Prostate gland (tissue), 2 donors: ENCODE measurements at places on chromosomes 2 and 18. TPM values are rescaled to one million over a fixed set of nuclear protein-coding genes. Genes with fewer than 3 reads are reported as not detected.
A peak's percentile ranks its signal among the peaks of the same experiment; 100 is the strongest.

DNA sequence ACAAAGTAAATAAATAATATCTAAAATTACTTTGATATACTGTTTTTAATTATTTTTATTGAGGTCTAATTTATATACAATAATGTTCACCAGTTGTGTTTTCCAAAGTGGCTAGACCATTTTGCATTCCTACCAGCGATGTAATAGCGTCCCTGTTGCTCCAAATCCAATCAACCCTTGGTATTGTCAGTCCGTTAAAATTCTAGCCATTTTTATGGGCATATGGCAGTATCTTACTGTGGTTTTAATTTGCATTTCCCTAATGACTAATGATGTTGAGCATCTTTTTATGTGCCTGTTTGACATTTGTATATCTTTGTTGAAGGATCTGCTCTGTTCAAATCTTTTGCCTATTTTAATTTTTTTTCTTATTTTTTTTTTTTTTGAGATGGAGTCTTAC is 185.0 kb downstream of the PRPF40A start:
- H3K4me1 ChIP-seq = no peaks in the 10 kb centered on the region
- H3K27ac ChIP-seq = no peak overlapping the region
- no peaks in the 10 kb centered on the region for H3K27me3 ChIP-seq
- no peak for DNase-seq
- H3K4me3 ChIP-seq = no peak overlapping the region
- no peaks in the 10 kb centered on the region for H3K36me3 ChIP-seq

- no peaks in the 10 kb centered on the region for H3K27me3 ChIP-seq
- H3K4me1 ChIP-seq = no peaks in the 10 kb centered on the region
- H3K36me3 ChIP-seq = no peaks in the 10 kb centered on the region
- no peak overlapping the region for H3K27ac ChIP-seq
- DNase-seq = no peak
These were observed 521.9 kb downstream of the CCDC85A start for GRCh38 chr2:56705713-56706112.

DNA sequence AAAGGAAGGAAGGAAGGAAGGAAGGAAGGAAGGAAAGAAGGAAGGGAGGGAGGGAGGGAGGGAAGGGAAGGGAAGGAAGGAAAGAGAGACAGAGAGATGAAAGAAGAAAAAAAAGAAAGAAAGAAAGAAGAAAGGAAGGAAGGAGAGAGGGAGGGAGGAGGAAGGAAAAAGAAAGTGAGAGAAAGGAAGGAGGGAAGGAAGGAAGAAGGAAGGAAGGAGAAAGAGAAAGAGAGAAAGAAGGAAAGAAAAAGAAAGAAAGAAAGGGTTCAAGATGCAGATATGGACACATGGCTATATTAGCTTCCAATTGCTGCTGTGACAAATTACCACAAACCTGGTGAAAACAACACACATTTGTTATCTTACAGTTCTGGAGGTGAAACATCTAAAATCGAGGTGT is 20.4 kb upstream of the UBE2F start:
- no peaks in the 10 kb centered on the region for H3K27me3 ChIP-seq
- no peaks in the 10 kb centered on the region for H3K4me1 ChIP-seq
- H3K27ac ChIP-seq = no peak overlapping the region

- no peak for DNase-seq
- no peaks in the 10 kb centered on the region for H3K27me3 ChIP-seq
- H3K4me1 ChIP-seq = no peaks in the 10 kb centered on the region
- H3K27ac ChIP-seq = no peak overlapping the region
- no peak overlapping the region for H3K4me3 ChIP-seq
These were observed 555.5 kb downstream of the PIK3C3 start for GRCh38 chr18:42510540-42510939.

Gene TIMM21
- 33.1 TPM for total RNA-seq

DNA sequence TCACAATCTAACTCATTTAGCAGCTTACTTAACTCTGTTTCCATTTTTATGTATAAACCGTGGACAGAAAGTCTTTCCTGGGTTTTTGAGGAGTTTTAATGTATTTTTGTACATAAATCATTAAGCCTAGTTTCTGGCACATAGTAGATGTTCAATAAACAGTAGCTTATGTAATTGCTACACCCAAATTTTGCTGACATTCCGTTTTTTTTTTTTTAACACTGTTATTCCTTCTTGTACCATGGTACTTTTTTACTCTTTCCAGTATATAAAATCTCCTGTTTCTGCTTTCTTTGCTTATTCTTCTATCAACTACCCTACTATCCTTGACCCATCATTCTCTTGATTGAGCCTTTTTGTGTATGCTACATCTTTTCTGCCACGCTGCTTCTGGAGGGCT is 1151.3 kb upstream of the CRIM1 start:
- H3K27me3 ChIP-seq = no peaks in the 10 kb centered on the region
- no peak for DNase-seq
- no peaks in the 10 kb centered on the region for H3K36me3 ChIP-seq
- no peaks in the 10 kb centered on the region for H3K4me1 ChIP-seq

Gene POTEE
- 55.7 TPM for total RNA-seq

GRCh38 chr2:44430342-44430741 is 68.6 kb downstream of the CAMKMT start:
- no peak overlapping the region for H3K27ac ChIP-seq
- H3K4me1 ChIP-seq = no peaks in the 10 kb centered on the region
- no peak for DNase-seq
- H3K4me3 ChIP-seq = no peak overlapping the region

Gene IKZF2
- total RNA-seq = 27.8 TPM

Gene ANKRD30B
- not detected for total RNA-seq

DNA sequence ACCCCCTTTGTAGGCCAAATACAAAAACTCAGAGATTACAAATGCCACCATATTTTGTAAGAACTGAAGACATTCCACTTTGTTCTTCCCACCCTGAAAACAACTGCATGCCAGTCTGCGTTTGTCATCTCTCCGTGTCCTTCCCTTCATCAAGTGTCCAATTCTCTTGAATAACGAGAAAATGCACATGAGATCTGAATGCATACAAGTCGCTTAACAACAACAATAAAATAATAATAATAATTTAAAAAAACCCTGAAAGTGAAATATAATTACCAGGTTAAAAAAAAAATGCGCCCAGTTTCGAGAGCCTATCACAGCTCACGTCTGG is 2.0 kb upstream of the SETBP1 start:
- peak overlapping the region; percentile 78 for H3K4me3 ChIP-seq
- H3K27me3 ChIP-seq = no peaks in the 10 kb centered on the region
- no peaks in the 10 kb centered on the region for H3K36me3 ChIP-seq
- H3K4me1 ChIP-seq = no peaks in the 10 kb centered on the region
- DNase-seq = no peak
- peak overlapping the region; percentile 98 for H3K27ac ChIP-seq

- no peaks in the 10 kb centered on the region for H3K36me3 ChIP-seq
- no peak for DNase-seq
- no peaks in the 10 kb centered on the region for H3K4me1 ChIP-seq
- H3K27ac ChIP-seq = peak overlapping the region; percentile 37
- H3K4me3 ChIP-seq = no peak overlapping the region
- H3K27me3 ChIP-seq = no peaks in the 10 kb centered on the region
These were observed 145.1 kb upstream of the PID1 start for GRCh38 chr2:229416116-229416694.

DNA sequence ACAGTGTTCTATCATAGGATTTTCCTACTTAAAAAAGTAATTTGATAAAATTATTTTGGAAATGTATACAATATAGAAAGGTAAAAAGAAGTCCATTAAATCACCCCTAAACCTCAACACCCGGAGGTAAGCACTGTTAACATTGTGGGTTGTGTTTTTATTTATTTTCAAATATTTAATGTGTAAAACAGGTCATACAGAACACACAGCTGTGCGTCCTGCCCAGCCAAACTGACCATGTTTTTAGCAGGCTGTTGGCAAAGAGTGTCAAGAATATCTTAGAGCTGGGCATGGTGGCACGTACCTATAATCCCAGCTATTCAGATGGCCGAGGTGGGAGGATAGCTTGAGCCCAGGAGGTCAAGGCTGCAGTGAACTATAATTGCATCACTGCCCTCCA is 78.8 kb upstream of the ZNF532 start:
- H3K4me1 ChIP-seq = peaks cover 27% of the 10 kb centered on the region

DNA sequence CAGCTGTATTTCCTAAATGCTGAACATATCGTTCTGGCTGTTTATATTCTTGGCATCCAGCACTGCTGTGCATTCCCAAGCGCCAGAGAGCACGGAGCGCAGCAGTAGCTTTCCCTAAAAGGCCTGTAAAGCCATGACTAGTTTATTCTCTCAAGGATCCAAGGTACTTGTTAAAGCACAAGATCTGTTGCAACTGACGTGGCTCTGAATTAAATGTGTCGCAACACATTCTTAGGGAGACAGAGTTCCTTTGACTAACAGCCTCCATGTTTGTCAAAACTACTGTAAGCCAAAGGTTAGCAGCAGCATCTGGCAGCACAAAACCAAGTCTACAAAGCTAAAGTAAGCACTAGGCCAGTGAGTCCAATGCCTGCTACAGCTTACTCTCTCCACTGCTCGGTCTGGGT is 188.6 kb upstream of the FN1 start:
- no peak overlapping the region for H3K4me3 ChIP-seq
- H3K4me1 ChIP-seq = no peaks in the 10 kb centered on the region
- H3K27me3 ChIP-seq = no peaks in the 10 kb centered on the region
- H3K27ac ChIP-seq = peak overlapping the region; percentile 36

Gene ZAP70
- total RNA-seq = 3.9 TPM

- no peaks in the 10 kb centered on the region for H3K4me1 ChIP-seq
- no peak overlapping the region for H3K4me3 ChIP-seq
- DNase-seq = no peak
- no peaks in the 10 kb centered on the region for H3K36me3 ChIP-seq
- H3K27ac ChIP-seq = no peak overlapping the region
These were observed 156.2 kb downstream of the HRH4 start for GRCh38 chr18:24616653-24617052.

GRCh38 chr2:38572167-38572566 is 30.6 kb downstream of the HNRNPLL start:
- no peaks in the 10 kb centered on the region for H3K27me3 ChIP-seq
- H3K36me3 ChIP-seq = no peaks in the 10 kb centered on the region
- H3K4me3 ChIP-seq = no peak overlapping the region
- no peak for DNase-seq
- H3K4me1 ChIP-seq = peaks cover 3% of the 10 kb centered on the region
- no peak overlapping the region for H3K27ac ChIP-seq

GRCh38 chr2:240837621-240838020 is 17.6 kb upstream of the KIF1A start:
- no peaks in the 10 kb centered on the region for H3K27me3 ChIP-seq
- no peaks in the 10 kb centered on the region for H3K36me3 ChIP-seq
- H3K4me3 ChIP-seq = no peak overlapping the region
- DNase-seq = no peak
- H3K27ac ChIP-seq = no peak overlapping the region

Gene ZSWIM2
- 2.3 TPM for total RNA-seq

Gene XDH
- 2.5 TPM for total RNA-seq

Gene HOXD9
- 29.1 TPM for total RNA-seq

GRCh38 chr2:157363612-157364101 is 38.0 kb upstream of the ERMN start:
- no peaks in the 10 kb centered on the region for H3K4me1 ChIP-seq
- H3K4me3 ChIP-seq = no peak overlapping the region
- no peaks in the 10 kb centered on the region for H3K36me3 ChIP-seq
- no peaks in the 10 kb centered on the region for H3K27me3 ChIP-seq

GRCh38 chr18:74522635-74523548 is 11.4 kb upstream of the CNDP1 start:
- no peaks in the 10 kb centered on the region for H3K36me3 ChIP-seq
- H3K4me3 ChIP-seq = no peak overlapping the region
- no peak for DNase-seq
- no peaks in the 10 kb centered on the region for H3K4me1 ChIP-seq
- H3K27me3 ChIP-seq = no peaks in the 10 kb centered on the region
- H3K27ac ChIP-seq = no peak overlapping the region

Gene PLEKHA3
- 15.7 TPM for total RNA-seq

DNA sequence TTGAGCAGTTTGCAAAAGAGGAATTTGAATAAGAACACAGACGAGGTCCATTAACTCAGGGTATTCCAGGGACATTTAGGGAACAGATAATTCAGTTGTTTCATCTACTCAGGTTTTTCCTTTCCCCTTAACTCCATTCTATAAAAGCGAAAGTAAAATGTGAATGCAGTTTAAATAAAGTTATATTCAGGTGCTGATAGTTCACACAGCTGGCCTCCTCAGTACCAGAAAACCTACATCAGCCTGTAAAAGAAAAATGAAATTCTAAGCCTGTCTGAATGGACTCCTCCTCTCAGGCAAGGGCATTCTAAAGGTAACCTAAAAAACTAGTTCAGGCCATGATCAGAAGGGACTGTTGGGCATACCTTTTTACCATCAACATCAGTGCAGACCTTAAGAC is 873.8 kb downstream of the SUCLG1 start:
- no peak overlapping the region for H3K4me3 ChIP-seq
- H3K27me3 ChIP-seq = no peaks in the 10 kb centered on the region
- DNase-seq = no peak
- H3K36me3 ChIP-seq = no peaks in the 10 kb centered on the region
- H3K4me1 ChIP-seq = no peaks in the 10 kb centered on the region
- H3K27ac ChIP-seq = no peak overlapping the region

GRCh38 chr18:37409878-37410277 is 155.7 kb downstream of the CELF4 start:
- no peak overlapping the region for H3K27ac ChIP-seq
- H3K4me1 ChIP-seq = no peaks in the 10 kb centered on the region
- no peaks in the 10 kb centered on the region for H3K36me3 ChIP-seq
- H3K27me3 ChIP-seq = no peaks in the 10 kb centered on the region
- no peak overlapping the region for H3K4me3 ChIP-seq

- no peak overlapping the region for H3K27ac ChIP-seq
- no peaks in the 10 kb centered on the region for H3K4me1 ChIP-seq
- H3K36me3 ChIP-seq = no peaks in the 10 kb centered on the region
These were observed 210.3 kb upstream of the ETAA1 start for GRCh38 chr2:67186871-67187270.

DNA sequence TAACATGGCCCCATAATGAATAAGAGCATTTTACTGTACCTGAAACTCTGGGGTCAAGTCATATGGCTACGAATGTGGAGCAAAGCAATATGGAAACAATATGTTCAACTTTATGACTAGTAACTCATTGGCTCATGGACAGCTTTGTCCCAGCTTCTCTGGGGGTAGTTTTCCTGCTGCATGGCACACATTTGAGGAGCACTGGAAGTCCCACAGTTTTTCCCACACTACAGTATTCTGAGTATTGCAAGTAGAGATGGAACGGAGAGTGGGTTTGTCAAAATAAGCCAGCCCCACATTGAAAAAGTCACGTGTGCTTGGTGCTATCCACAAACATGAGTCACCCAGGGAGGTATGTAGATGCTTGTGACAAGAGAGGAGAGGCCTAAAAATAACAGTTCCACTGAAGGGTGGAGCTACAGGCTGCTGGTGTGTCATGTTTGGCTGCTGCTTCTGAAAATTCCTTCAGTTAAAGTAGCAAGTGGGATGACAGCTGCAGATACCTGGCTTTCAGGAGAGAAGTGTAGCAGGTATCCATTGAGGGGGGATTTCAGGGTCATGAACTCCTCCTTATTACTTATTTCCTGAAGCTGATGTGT is 48.2 kb upstream of the CTAGE1 start:
- no peaks in the 10 kb centered on the region for H3K27me3 ChIP-seq
- no peaks in the 10 kb centered on the region for H3K36me3 ChIP-seq
- DNase-seq = peak; percentile 34
- no peak overlapping the region for H3K27ac ChIP-seq
- H3K4me3 ChIP-seq = no peak overlapping the region
